ENCODE measurements at places on chromosomes 12 and 14.

DNA sequence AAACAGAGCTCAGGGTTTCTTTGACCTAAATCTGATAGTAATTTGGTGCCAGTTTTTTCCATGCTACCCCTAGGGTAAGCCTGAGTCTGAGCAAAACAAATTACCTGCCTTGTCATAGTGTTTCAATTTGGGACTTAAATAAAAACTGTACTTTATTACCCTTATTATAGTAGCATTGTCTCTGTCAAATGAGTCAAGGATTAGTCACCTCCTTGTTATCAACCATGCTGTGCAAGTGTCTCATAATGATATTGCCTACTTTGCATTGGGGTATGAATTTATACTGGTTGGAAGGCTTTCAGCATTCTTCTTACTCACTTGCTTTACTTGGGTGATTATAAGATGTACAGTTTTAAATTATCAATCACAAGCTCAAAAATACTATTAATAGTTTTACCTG is 380.0 kb downstream of the LRFN5 start:
- DNase-seq = no peak

- no peak for DNase-seq
Observed at GRCh38 chr12:77229640-77230442, 164.5 kb upstream of the E2F7 start.

- no peak for DNase-seq
Observed at GRCh38 chr14:104795781-104796686, 486 bp upstream of the AKT1 start.

DNA sequence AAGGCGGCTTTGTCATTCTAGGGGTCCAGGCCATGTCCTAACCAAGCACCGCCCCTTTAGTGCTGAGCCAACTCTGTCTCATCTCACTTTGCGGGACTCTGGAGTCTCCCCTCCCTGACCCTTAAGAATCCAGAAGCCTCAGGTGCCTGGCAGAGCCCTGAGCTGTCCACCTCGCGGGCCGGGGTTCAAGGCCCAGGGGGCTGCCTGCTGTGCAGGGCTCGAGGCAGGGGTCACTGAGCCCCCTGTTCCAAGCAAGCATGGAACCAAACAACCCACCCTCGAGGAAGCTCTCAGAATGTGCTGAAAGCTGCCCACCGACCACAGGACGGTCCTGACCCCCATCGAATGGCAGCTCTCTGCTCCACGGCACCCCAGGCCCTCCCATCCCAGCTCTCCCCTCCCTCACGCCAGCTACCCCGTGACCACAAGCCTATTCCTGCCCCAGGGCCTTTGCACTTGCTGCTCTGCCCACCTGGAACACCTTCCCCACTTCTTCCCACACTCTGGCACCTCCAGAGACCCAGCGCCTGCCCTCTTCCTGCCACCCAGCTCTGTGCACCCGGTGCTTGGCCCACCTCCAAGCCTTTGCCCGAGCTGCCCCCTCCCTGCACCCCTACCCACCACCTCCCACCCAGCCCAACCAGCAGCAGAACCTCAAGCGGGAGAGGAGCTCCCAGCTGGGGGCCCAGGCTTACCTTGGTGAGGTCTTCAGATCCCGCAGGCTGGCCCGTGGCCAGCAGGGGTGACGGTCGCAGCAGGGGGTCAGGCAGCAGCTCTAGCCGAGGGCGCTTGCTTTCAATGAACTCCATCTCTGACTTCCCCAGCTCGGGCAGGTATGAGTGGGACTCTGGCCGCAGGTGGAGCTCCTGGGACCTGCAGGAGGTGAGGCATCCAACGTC is 84.3 kb downstream of the NCOR2 start:
- DNase-seq = no peak

- no peak for DNase-seq
Observed at GRCh38 chr12:52418576-52419110, 12.5 kb upstream of the KRT82 start.
